Fibroblast of lung (primary cell): ENCODE measurements at places on chromosomes 7 and 10.

GRCh38 chr10:72260976-72261783 lies 12.5 kb upstream of the DDIT4 start:
- no peak for DNase-seq

DNA sequence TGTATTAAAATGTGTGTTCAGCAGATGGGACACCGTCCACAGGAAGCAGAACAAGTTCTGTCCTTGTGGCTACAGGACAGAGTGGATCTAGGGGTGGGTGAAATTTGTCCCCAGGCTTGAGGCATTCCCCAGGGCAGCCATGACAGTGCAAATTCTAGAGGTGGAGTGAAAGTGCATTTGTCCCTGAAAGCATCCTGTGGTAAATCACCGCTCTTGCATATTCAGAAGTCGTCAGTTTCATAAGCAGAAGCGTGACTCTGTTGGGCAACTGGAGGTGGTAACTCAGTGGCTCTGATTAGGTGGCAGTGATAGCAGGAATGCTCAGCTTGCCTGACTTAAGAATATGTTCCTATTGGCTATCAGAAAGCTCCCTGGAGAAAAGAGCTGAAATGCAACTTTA lies 96.6 kb downstream of the SNX10 start:
- DNase-seq: no peak

DNA sequence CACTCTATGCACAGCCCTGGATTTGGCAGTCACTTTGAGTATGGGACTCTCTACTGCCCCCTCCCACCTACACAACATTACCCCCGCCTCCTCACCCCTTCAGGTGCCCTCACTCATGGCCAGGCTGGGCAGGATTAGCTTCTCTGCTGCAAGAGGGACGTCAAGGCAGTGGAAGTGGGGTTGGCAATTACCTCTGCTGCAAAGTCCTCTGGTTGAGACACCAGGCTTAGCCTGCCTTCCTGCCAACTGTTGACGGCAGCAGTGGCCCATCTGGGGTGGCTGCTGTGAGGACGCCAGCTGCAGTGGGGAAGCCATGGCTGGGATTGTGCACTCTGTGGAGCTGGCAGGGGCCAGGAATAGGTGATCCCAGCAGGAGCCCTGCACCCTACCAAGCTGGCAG lies 26.7 kb downstream of the SVIL start:
- DNase-seq: no peak

DNA sequence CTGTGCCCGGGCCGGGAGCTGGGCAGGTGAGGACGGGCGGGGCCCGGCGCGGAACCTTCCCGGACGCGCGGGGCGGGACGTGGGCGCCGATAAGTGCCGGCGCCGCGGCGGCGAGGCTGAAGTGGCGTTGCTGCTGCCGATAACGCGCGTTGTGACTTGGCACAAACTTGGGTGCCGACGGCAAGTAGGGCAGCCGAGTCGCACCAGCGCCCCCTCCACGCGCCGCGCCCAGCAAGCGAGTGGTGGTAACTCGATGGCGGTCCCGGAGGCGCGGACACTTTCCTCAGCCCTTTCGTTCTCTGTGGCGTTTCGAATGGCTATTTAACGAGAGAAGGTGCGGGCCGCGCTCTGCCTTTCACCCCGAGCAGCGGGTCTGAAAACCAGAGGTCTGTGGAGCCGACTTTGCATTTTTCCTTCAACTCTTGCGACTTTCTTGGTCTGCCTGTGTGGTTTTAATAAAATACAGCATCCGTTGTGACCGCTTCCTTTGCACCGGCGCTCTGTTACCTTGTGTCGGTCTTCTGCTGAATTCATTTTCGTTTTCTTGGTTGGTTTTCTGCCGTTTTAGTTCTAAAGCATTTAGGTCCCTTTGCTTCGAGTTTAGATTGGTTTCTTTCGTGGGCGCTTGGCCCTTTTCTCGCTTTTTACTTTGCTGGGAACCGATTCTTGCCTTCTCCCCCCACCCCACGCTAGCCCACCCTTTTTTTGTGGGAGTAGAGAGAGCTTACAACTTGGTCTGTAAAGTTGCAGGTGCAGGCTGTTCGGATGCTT lies 701 bp downstream of the STK17A start:
- peak; percentile 53 for DNase-seq

DNA sequence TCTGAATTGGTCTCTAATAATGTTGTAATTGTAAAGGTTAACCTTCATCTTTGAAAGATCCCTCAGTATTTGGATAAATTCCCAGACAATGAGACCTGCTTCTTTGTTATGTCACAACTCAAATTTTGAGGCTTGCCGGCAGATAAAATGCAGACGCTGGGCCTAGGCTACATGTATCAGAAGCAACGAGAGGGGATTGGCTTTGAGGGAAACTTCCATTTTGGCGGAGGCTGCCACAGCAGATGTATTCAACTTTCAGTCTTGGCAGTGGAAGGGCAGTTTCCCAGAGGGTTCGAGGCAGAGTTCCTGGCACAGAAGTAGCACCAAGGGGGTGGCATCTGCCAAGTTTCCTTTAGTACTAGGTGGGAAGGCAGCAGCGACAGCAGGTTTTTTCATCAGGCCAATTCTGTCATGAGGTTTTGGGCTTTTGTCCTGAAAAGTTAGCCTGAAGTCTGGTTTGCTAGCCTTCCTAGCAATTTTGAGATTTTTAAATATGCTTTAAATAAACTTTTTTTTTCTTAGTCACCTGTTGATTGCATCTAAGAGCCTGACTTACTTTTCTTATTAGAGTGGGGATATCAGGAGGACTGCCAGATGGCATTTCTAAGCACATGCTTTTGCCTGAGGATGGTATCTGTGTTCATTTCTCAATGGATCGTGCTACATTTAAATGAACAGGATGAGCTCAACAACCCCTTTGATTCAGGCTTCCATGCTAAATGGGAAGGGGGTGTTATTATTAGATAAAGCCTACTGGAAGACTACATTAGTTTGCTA lies 89.5 kb upstream of the FAM3C start:
- DNase-seq: no peak

DNA sequence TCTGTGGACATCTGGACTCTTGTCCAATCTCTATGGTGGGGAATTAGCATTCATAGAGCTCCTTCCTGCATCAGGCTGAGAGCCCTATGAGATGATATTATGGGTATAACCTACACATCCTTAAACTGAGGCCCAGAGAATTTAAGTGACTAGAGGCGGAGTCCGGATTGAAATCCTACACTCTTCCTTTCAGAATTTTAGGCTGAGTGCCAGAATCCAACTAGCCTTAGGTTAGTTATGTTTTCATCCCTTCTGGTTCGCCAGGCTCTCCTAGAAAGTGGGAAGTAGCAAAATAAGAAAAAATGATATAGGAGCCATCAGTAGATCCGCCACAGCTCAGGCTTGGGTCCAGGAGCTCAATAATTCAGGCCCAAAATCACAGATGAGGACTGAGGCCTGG lies 212.5 kb downstream of the GLI3 start:
- DNase-seq: peak; percentile 8

GRCh38 chr7:45920502-45921380 lies at the start of gene IGFBP3:
Gene IGFBP3 (minus strand): TSS chr7:45921272. CDS start chr7:45921140, 132 bp downstream.
- DNase-seq: peak; percentile 78

DNA sequence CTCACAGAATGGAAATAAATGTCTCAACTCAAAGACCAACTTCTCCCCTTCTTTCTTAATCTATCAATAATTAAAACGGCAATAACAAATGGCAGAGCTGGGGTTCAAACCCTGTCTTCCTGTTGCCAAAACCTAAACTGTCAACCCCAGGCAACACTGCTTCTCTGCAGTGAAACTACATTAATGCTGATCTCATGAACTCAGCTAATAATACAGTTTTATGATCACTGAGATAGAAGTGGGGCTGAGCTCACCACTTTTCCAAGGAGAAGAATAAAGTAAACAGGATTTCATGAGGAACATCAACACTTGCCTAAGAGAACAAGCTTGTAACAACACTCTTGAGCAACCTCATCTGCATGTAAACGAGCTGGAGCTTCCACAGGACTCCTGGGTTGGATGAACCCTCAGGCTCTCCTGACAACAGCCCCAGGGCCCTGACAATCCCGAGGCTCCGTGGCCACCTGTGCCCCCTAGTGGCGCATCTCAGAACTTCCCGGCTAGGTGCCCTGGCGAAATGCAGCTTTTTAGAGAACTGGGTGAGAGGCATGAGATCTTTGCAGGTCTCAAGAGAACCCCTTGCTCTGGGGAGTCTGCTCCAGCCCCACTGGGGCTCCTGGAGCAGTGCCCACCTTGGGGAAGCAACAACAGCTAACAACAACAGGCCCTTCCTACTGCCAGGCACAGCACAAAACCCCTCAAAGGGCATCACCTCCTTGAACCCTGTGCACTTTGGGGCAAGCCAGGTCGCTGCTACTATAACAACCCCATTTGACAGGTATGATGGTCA lies 169.3 kb downstream of the SH3PXD2A start:
- DNase-seq: peak; percentile 78

- DNase-seq: peak; percentile 69
These were observed 24.8 kb downstream of the AGAP3 start for GRCh38 chr7:151110941-151111645.

- DNase-seq: no peak
These were observed 96.4 kb downstream of the SLIT1 start for GRCh38 chr10:97089209-97089870.

DNA sequence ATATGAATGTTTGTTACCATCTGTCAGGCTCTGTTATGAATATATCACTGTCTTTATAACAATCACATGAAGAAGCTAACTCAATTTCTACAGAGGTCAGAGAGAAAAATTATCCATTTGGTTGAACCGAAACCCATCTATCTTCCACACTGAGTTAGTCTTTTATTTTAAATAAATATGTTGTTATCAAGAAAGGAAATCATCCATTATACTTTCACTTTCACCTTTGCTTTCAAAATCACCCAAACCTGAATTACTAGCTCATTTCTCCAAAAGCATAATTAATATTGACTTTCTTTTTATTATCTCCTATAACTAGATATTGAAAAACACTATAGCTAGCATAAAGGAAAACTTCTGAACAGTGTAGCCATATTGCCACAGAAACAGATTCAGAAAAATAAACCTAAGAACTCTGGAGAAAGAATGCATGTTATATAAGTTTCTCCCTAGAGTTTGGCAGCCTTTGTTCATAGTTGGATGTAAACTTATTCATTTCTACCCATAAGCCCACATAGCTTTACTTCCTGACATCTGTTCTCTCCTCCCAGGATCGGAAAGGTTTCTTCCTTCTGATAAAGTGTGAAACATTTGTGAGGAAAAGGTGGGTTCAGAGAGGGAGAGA lies 66.0 kb downstream of the NPSR1 start:
- DNase-seq: no peak

DNA sequence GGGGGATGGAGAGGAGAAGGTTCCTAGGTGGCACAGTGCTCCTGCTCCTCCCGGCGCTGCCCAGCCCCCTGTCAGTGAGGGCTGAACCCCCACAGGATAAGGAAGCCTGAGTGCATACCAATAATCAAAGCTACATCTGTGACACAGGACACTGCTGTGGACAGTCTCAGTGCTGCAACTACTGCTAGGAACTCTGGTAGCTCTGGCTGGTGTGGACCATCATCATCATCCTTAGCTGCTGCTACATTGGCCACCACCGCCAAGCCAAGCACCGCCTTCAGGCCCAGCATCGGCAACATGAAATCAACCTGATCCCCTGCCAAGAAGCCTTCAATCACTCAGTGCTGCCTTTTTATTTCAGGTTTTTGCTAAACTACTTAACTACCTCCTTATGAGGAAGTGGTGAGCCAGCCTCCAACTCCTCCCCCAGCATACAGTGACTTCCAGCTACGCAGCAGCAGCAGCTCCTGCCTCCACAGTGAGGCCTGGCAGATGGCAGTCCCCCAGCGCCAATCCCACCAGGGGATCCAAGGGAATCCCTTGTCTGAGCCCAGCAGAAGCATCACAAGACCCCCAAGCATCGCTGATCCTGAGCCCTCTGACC lies 32.1 kb upstream of the SLC26A4 start:
- DNase-seq: no peak

DNA sequence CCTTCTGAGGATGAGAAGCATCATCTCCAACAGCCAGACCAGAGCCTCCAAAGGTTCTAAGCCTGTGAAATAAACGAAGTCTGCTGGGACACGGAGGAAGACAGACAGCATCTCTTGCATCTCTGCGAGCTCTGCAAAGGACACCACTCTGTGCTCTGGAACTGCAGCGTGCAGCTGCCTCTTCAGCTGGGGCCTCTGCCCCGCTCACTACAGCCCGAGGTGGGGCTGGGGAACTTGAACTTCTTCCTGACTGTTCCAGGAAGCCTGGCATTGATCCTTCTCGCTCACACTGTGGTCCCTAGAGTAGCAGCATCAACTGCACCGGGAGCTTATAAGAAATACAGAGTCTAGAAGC lies 163.3 kb downstream of the USP6NL start:
- no peak for DNase-seq

DNA sequence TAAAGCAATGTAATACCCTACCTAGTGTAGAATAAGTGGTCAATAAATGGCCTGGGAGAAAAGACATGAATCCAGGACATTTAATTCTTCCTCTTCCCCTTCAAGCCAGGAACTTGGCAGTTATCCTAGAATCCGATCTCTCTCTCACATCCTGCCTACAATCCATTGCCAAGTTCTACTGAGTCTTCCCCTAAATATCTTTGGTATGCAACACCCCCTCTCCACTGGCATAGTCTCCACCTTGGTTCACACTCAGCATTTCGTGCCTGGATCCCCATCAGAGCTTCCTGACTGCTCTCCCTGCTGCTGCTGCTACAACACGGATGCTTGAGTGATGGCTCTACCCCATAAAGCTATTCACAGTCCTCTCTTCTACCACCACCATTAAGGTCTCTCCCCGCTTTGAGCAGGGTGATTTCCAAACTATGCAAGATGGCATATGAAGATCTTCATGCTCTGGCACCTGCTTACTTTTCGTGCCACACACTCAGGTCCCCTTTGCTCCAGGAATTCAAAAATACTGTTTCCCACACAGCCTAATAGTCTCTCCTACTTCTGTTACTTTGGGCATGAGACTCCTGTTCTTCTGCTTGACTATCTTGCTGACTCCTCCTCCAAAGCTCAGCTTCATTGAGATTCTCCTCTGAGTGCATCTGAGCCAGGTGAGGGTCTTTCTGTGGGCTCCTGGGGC lies 4.8 kb downstream of the ANK3 start:
- peak; percentile 99 for DNase-seq

- DNase-seq: peak; percentile 86
These were observed 12.4 kb upstream of the ARHGAP12 start for GRCh38 chr10:31940839-31941653.

DNA sequence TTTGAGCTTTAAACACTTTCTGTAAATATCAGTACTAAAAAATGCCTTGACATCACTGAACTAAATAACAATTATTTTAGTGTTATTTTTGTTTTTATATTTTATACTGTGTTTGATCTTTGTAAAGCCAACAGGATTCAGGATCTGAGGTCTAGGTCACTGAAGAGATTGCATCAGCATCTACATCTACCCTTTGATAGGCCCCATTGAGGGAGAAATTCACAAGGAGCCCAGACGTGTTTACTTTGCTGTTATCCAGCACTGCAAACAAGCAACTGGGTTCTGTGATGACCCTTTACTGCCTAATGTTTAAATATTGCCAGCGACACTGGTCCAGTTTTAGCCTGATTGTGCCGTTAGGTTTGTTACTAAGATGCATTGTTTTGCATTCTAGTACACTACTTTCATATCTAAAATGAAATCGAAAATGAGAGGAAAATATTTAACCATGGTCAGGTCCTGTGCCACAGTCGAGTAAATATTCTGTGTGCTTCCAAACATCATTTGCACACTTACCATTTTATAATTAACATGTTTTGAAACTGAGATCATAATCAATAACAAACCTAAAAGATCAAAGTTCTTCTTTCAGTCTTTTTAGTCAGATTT lies 48.7 kb downstream of the SP8 start:
- DNase-seq: no peak
